ENCODE measurements at places on chromosomes 6 and 20.

DNA sequence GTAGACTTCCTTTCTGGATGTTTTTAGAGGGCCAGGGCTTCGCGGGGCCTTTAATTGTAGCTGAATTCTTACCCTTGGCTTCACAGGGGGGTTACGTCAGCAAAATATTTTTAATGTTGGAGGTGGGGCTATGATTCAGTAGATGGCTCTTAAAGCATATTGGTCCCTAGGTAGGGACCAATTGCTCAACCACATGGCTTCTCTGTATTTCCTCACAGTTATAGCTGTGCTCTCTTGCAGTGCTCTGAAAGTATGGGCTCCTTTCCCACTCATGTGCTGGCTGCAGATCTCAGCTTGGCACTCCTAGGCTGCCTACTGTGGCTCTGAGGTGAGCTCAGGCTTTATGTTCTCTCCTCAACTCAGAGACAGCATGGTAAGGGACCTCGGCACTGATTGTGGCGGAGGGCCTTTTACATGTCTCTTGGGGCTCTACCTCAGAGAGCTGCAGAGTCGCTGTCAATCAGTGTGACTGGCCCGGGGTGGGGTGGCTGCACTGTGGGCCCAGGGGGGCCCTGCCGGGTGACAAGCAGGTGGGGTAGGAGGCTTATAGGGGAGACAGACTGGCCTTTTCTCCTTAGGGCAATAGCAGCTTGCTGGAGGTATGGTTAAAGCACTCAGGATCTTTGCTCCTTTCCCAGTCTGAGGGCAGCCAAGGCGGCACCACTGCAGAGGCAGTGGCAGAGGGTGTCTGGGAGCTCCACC lies 318.0 kb downstream of the DOK5 start:
- no peak for DNase-seq

- DNase-seq: no peak
Observed at GRCh38 chr20:62748311-62748710, 39.7 kb downstream of the NTSR1 start.

DNA sequence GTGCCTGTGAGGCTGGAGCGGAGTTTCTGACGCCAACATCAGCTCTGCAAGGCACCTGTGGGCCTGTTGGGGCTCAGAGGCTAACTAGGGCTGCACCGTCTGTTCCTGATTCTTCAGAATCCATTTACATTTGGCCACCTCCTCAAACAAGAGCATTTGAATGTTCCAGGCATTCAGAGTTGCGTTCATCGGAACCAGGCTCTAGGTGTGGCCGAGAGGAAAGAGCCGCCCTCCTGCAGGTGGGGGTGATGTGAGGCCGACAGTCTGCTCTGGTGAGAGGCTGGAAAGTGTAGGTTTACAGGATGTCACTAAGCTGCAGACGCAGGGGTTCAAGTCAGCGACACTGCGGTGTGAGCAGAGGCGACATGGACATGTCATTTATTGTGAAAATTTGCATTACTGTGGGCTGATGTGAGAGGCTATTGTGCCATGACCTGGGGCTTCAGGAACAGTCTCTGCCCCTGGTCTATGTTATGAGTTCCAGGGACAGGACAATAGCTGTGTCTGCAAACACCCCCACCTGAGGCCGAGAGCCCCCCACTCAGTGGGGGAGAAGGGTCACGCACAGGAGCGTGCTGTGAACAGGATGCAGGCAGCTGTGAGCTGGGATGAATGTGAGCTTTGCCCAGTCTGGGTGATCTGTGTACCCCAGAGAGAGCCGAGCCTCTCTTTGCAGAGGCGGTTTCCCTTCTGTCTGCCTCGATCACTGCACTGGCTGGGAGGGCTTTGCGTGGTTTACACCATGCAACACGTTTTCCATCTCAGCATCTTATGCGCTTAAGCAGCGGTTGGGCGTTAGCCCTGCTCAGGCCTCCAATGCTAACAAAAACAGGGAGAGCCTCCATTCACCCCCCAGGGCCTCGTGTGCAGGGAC lies 21.1 kb downstream of the SLCO4A1 start:
- no peak for DNase-seq

GRCh38 chr6:7050872-7051779 lies 56.6 kb upstream of the RREB1 start:
- DNase-seq: peak; percentile 81

DNA sequence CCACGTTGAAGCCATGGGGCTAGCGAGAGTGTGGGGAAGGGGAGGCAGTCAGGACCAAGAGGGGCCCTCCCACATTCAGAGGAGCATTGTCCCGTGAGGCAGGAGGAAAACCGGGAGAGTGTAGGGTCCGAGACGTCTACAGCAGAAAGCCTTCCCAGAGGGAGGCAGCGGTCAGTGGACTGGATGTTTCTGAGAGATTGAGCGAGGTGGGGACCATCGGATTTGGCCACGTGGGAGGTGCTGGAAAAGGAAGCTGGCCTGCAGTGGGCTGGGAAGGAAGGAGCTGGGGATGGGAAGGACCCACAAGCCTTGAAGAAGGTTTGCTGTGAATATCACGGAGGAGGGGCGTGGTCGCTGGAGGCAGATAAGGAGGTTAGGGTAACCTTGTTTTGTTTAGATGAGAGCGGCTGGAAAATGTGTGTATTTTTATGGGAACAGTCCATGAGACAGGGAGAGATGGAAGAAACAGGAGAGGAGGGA lies 119.0 kb upstream of the RNF24 start:
- no peak for DNase-seq

DNA sequence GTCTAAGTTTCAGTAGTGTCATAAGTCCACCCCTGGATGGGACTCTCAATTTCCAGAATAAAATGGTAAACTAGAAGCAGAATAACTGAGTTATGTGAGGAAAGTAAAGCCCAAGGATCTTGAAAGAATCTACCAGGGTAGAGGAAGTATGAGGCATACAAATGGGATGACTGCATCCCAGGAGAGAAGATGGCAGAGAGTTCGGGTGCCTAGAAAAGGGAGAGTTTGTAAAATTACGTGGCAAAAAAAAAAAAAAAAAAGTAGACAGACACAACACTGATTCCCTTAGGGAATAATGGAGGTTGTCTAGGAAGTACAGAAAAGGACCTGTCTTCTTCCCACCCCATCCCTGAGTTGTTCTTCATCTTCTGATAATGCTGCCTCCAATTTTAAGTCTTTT lies 3.4 kb downstream of the GABBR1 start:
- DNase-seq: no peak

DNA sequence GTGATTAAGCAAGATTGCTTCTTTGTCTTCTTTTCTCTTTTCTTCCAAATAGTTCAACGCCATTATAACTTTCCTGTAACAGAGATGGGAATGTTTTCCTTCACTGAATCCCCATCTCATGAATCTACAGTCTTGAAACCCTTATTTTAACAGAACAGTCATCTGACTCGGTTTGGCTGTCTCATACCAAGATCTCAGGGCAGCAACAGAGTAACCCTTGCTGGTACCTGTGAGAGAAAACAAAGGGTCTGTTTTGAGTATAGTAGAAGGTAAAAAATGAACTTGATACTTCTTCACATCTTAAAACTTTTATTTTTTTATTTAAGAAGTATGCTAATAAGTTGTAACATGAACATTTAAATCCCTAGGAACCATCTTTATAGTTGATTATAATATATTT lies 19.6 kb upstream of the DSE start:
- no peak for DNase-seq

DNA sequence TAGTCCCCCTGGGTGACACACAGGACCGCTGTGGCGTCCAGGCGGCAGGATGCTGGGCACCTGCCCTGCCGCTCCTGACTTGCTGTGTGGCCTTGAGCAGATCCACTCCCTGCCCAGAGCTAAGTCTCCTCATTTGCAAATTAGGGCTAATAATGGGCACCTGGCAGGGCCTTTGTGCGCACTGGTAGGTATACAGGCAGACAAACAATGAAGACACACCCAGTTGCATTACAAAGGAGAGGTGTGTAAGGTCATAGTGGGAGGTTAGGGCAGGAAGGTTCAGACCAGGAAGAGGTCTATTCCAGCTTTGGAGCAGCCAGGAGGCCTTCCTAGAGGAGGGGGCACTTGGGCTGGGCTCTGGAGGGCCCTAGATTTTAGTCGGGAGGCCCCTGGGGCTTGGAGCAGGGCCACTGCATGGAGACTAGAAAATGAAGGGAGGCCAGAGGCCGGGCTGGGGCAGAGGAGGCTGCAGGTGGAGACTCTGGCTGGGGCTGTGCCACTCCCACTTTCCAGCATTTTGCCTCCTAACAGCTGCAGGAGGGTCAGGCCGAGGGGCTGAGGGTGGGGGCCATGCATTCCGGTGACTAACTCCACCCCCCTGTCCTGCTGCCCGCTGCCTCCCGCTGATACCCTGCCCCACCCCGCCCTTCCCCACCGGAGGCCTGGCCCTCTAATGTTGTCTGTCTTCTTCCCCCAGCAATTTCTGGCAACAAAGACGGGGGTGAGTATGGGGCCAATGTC lies 28.5 kb downstream of the MYH7B start:
- no peak for DNase-seq

DNA sequence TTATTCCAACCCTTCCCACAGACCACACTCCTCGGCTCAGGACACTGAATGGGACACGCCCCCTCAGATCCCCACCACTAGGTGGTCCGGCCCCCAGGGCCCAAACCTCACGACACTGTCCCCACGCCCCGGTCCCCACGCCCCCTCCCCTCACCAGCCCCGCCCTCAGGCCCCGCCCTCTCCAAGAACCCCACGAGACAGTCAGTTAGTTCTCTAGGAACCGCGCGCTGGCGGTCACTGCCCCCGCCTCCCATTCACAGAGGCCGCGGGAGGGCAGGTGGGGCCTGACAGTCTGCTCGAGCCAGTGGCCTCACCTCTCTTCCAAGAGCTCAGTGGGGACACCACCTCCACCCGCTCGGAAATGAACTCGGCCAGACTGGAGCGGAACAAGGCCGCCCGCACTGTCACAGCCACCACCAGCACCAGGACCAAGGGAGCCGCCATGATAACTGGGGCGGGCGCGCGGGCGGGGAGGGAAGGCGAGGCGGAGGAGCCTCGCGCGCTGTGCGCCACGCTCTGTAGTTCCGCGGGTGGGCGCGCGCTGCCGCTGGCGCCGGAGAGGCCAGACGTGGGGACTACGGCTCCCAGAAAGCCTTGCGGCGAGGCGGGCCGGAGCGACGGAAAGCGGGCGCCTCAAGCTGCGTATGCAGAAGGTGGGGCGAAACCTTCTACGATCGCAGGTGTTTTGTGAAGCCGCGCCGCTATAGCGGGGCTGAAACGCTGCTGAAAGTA lies at the start of gene PIGU:
PIGU (minus strand) TSS at position 451 of the 732 bp plus-strand sequence; CDS start at position 444, 7 bp downstream.
- DNase-seq: peak; percentile 90

DNA sequence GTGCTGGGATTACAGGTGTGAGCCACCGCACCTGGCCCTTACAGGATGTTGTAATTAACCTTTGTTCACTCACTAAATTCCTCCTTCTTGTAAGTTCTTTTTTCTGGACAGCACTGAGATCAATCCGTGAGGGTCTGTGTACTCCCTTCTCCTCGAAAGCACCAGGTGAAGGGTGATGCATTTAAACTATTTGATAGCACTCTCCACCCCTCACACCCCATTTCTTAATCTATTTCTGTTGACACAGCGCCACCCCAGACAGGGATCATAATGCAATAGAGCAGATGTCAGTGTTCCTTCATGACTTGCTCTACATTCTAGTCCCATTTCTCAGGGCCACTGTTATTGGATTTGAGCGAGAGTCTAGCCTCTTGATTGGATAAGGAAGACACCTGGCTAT lies 46.3 kb downstream of the PPP1R14C start:
- no peak for DNase-seq

DNA sequence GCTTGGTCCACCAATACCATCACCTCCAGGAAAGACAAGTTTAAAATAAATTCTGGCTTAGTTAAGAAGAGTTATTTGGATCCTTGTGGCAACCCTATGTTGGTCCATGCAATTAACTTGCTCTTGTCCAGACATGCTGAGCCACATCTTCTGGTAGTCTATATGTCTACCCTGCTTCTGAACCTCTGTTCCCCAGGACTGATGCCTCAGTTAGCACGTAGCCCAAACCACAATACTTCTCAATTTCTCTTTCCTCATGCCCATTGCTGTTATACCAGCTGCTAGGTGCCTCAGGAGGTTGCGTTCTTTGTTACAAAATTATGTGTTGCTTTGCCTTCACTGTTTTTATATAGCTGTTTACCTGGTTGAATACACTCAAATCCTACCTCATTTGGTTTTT lies 116.4 kb upstream of the KCNQ5 start:
- no peak for DNase-seq

- no peak for DNase-seq
Observed at GRCh38 chr20:19815553-19815991, 57.5 kb downstream of the RIN2 start.

- DNase-seq: no peak
Observed at GRCh38 chr20:38159566-38159956, 5.5 kb downstream of the TGM2 start.

GRCh38 chr20:22456109-22456508 lies 128.3 kb downstream of the FOXA2 start:
- no peak for DNase-seq

DNA sequence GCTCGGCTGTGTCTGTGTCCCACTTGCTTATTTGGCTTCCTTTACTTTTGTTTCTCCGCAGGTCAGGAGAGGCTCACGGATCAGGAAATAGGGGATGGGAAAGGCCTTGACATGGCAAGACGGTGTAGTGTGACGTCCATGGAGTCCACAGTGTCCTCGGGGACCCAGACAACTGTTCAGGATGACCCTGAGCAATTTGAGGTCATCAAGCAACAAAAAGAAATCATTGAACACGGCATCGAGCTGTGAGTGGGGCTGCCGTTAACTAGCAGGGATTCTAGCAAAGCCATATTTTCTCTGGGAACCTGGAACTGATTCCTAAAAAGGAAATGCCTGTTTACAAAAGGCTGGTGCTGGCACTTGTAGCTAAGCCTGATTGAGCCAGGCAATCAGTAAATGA lies 54.4 kb downstream of the ARFGEF2 start:
- DNase-seq: no peak

GRCh38 chr6:12791371-12791770 lies 74.8 kb downstream of the PHACTR1 start:
- no peak for DNase-seq

- no peak for DNase-seq
Observed at GRCh38 chr6:30265181-30265580, 52.0 kb upstream of the TRIM26 start.

- no peak for DNase-seq
Observed at GRCh38 chr6:142647449-142648035, 297.4 kb downstream of the HIVEP2 start.

DNA sequence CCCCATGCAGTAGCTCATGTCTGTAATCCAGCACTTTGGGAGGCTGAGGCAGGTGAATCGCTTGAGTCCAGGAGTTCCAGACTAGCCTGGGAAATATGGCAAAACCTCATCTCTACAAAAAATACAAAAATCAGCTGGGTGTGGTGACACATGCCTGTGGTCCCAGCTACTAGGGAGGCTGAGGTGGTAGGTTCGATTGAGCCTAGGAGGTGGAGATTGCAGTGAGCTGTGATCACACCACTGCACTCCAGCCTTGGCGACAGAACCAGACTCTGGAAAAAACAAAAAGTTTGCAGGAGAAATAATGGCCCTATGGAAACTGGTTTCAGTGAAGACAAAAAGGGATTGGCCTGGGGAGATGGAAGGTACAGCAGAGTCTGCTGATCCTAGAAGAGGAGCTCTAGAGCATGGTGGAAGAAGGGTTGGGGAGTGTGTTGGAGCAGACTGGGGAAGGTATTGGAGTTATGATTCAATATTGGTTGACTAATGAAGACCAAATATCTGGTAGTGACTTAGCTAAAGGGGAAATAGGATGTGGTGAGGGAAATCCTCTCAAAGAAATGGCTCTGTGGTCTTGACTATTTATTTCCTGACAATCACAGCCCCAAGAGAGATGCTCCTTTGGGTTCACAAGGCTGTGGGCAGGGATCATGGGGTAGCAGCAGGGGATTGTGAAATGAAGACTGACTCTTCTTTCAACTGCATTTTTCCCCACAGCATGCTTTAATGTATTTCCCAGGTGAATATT lies 281.9 kb downstream of the UTRN start:
- no peak for DNase-seq
